ENCODE measurements at places on chromosomes 7 and 10. TPM values are rescaled to one million over a fixed set of nuclear protein-coding genes. Genes with fewer than 3 reads are reported as not detected.

DNA sequence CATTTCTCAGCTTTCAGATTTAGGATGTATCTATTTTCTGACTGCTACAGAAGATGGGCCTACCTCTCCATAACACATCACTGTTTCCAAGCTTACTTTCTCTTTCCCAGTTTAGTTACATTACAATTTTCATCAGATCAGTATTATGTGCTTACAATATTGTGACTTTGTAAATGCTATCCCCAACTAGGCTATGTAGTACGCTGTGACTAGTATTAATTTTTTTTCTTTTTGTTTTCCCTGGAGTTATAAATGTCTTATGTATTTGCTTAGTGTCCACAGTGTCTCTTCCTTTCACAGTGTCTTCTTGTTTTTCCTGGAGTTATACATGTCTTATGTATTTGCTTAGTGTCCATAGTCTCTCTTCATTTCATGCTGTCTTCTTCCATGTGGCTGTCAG lies 188.9 kb downstream of the PTPRN2 start:
- H3K4me1 ChIP-seq = no peaks in the 10 kb centered on the region
- no peak overlapping the region for H3K4me3 ChIP-seq
- DNase-seq = no peak
- peaks cover 47% of the 10 kb centered on the region for H3K27me3 ChIP-seq
- no peaks in the 10 kb centered on the region for H3K36me3 ChIP-seq
- H3K27ac ChIP-seq = no peak overlapping the region

DNA sequence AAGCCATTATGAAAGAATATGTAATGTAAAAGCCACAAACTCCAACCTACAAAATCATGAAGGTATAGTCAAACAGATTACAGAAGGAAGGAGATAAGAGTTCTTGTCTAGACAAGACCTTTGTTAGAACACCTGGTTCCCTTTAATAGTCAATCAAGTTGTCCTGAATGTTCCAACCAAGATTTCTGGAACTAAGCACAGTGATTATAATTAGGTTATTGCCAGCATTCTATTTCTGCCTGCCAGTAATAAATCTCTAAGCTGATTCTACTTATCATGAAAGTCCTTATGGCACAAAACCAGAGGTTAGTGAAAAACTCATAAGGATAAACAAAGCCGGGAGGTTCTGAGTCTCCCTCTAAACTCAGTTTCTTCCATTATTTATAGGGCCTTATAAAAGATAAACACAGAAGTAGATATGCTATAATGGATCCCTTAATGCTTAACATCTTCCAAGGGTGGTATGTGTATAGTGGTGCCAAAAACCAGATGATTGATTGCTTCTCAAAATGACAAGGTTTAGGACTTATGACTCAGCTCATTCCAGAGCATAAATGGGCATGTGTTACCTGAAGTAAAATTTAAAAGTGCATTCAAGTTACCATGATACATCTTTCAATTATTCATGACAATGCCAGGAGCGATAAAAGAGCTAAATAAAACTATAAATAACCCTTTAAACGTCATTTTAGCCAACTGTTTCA lies 237.2 kb downstream of the CSTF2T start:
- no peak overlapping the region for H3K4me3 ChIP-seq
- no peaks in the 10 kb centered on the region for H3K36me3 ChIP-seq
- H3K27me3 ChIP-seq = no peaks in the 10 kb centered on the region
- no peak overlapping the region for H3K27ac ChIP-seq

- no peak overlapping the region for H3K27ac ChIP-seq
- H3K4me1 ChIP-seq = peaks cover 7% of the 10 kb centered on the region
- H3K4me3 ChIP-seq = no peak overlapping the region
- H3K36me3 ChIP-seq = no peaks in the 10 kb centered on the region
- no peak for DNase-seq
Measured at GRCh38 chr7:2452643-2453270, 23.4 kb downstream of the GRIFIN start.

DNA sequence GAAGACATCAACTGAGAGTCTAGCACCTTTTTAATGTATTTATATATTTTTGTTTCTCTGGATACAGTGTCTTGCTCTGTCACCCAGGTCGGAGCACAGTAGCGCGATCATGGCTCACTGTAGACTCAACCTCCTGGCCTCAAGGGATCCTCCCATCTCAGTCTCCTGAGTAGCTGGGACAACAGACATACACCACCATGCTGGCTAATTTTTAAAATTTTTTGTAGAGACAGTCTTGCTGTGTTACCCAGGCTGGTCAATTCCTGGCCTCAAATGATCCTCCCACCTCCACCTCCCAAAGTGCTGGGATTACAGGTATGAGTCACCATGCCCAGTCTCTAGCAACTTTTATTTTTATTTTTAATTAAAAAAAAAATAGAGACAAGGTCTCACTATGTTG lies 51.4 kb upstream of the ANLN start:
- H3K27me3 ChIP-seq = no peaks in the 10 kb centered on the region
- no peaks in the 10 kb centered on the region for H3K4me1 ChIP-seq
- DNase-seq = no peak

GRCh38 chr10:80856186-80856585 lies 318.5 kb downstream of the SH2D4B start:
- H3K36me3 ChIP-seq = no peaks in the 10 kb centered on the region
- H3K4me3 ChIP-seq = no peak overlapping the region
- no peak for DNase-seq
- H3K4me1 ChIP-seq = no peaks in the 10 kb centered on the region

GRCh38 chr7:4246536-4246935 lies 435.6 kb upstream of the FOXK1 start:
- H3K36me3 ChIP-seq = no peaks in the 10 kb centered on the region
- no peak overlapping the region for H3K27ac ChIP-seq
- no peak overlapping the region for H3K4me3 ChIP-seq
- DNase-seq = no peak
- H3K4me1 ChIP-seq = no peaks in the 10 kb centered on the region

- no peaks in the 10 kb centered on the region for H3K27me3 ChIP-seq
- peaks cover 10% of the 10 kb centered on the region for H3K4me1 ChIP-seq
- H3K4me3 ChIP-seq = no peak overlapping the region
- H3K27ac ChIP-seq = peak overlapping the region; percentile 24
Measured at GRCh38 chr7:30363778-30364563, 79.6 kb downstream of the ZNRF2 start.

GRCh38 chr10:123553810-123554430 lies 112.2 kb upstream of the GPR26 start:
- H3K27ac ChIP-seq = no peak overlapping the region
- H3K4me3 ChIP-seq = no peak overlapping the region

- H3K27ac ChIP-seq = no peak overlapping the region
- no peak for DNase-seq
- H3K36me3 ChIP-seq = peaks cover 34% of the 10 kb centered on the region
- H3K27me3 ChIP-seq = no peaks in the 10 kb centered on the region
Measured at GRCh38 chr7:148727501-148728278, 29.0 kb downstream of the CUL1 start.

DNA sequence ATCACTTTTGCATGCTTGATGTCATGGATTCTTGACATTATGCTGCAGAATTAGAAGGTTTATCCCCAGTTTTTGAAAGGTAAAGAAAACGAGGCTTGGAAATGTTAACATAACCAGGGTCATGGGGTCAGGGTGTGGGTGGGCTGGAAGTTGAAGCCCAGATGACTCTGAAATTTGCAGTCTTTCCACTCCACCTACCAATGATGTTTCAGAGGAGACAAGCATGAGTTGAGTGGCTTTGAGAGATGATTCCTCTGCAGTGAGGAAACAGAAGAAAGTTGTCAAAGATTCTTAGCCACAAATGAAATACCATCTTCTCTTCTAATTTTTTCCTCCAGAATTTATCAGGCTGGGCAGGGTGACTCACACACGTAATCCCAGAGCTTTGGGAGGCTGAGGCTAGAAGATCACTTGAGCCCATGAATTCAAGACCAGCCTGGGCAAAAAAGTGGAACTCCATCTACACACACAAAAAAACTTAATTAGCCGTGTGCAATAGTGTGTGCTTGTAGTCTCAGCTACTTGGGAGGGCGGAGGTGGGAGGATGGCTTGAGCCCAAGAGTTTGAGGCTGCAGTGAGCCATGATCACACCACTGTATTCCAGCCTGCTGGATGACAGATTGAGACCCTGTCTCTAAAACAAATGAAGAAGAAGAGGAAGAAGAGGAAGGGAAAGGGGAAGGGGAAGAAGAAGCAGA lies 239.1 kb upstream of the AUTS2 start:
- H3K4me3 ChIP-seq = no peak overlapping the region
- DNase-seq = no peak
- H3K27me3 ChIP-seq = no peaks in the 10 kb centered on the region
- H3K27ac ChIP-seq = no peak overlapping the region
- H3K36me3 ChIP-seq = no peaks in the 10 kb centered on the region

GRCh38 chr7:120280743-120281142 lies 7.8 kb downstream of the KCND2 start:
- no peak overlapping the region for H3K4me3 ChIP-seq
- no peak for DNase-seq
- no peaks in the 10 kb centered on the region for H3K36me3 ChIP-seq
- H3K27ac ChIP-seq = no peak overlapping the region
- H3K27me3 ChIP-seq = no peaks in the 10 kb centered on the region

DNA sequence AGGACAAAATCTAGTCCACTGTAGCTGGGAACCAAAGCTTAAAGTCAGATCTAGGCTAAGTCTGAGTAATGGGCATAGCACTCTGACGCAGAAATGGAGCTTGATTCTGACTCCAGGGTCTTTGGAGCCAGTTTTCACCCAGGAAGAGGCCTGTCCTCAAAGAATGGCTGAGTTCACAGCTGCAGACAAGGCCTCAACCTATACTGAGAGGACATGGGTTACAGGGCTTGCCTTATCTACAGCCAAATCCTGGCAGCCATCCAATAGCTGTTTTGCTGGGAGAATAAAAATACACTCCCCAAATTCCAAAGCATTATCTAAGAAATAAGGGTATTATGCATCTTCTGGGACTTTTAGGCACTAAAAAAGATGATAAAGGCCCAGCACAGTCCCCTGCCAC lies 154.8 kb downstream of the RAPGEF5 start:
- H3K4me1 ChIP-seq = no peaks in the 10 kb centered on the region
- H3K36me3 ChIP-seq = no peaks in the 10 kb centered on the region
- no peak for DNase-seq

- H3K36me3 ChIP-seq = peaks cover 95% of the 10 kb centered on the region
- no peak overlapping the region for H3K4me3 ChIP-seq
- H3K4me1 ChIP-seq = no peaks in the 10 kb centered on the region
- H3K27ac ChIP-seq = no peak overlapping the region
Measured at GRCh38 chr7:121138262-121138933, 149.9 kb downstream of the CPED1 start.

DNA sequence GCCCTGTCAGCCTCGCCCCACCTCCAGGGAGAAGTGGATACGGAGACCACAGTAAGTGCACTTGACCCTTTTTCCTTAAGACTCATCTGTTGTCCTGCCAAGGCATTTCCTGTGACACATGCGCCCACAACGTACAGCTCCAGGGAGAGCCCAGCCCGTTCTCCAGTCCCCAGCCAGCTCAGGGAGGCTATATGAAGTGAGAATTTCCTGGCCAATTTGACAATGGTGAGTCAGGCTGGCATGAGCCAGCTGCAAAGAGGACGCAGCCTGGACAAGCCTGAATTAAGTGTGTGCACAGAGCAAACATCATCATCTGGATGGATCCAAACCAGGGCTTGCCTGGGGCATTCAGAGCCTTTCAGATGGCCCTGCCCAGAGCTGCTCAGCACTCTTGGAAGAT lies 244.8 kb downstream of the KCNMA1 start:
- no peak for DNase-seq
- H3K4me3 ChIP-seq = no peak overlapping the region
- no peaks in the 10 kb centered on the region for H3K4me1 ChIP-seq
- no peaks in the 10 kb centered on the region for H3K27me3 ChIP-seq

DNA sequence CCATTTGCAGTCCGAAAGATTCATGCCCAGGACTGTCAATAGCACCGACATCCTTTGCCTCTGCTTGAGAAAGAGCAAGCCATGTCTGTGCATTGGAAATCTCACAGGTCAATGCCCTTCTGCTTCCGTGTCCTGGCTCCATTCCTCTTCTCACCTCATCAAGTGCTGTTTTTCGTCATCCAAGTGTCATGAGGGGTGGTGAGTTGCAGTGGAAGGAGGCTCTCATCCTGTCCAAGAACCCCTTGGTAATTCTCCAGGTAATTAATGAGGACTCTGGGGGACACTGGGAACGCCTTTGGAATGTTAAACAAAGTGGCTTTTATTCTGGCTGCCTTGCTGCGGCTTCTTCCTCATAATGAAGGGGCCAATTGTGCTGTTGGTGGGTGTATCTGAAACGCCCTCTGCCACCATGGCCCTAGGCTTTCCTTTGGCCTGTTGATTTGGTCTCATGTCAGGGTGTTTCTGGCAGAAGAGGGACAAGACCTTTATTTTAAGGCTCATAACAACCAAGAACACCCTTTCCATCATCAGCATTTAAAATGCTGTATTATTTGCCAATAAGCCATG lies 57.7 kb downstream of the PPP1R3C start:
- H3K4me3 ChIP-seq = no peak overlapping the region
- no peak overlapping the region for H3K27ac ChIP-seq
- H3K36me3 ChIP-seq = no peaks in the 10 kb centered on the region
- no peak for DNase-seq
- no peaks in the 10 kb centered on the region for H3K4me1 ChIP-seq
- H3K27me3 ChIP-seq = no peaks in the 10 kb centered on the region

DNA sequence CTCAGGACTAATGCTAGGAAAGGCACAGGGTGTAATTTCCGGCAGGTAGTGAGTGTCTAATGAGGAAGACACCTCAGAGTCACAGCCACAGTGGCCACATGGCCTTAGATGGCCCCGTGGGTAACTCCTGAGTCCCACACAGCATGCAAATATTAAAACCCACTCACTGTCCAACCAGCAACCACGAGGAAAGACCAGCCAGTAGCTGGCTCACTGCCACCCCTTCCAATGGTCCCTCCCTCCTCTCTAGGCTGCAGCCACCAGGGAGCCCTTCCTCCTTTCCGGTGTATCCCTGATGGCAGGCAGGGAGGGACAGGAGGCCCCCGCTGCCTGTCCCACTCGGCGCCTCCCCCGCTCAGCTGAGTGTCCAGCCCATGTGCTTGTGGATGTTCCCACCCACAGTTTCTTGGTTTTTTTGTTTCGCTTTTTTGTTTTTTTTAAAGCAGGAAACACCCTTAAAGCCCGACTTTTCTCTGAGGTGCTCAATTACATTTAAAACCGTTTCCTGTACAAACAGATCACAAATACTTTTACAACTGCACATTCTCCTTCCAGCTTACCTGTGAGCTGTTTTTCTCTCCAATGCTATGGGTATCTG lies 9.2 kb downstream of the BNIP3 start:
- DNase-seq = peak; percentile 50
- no peak overlapping the region for H3K27ac ChIP-seq
- peaks cover 85% of the 10 kb centered on the region for H3K36me3 ChIP-seq

DNA sequence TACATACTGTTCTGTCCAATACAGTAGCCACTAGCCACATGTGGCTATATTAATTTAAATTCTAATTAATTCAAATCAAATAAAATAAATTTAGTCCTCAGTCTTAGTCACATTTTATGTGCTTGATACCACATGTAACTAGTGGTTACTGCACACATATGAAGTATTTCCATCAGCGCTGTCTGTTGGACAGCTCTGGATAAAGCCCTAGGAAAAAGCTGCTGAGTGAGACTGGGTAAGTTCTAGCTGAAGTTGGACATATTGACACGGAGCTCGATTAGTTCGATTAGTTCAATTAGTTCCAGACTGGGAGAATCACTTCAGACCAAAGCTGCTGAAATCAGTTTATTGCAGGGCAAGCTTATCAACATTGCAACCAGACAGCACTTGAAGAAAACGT lies 15.1 kb upstream of the LIPM start:
- H3K4me1 ChIP-seq = no peaks in the 10 kb centered on the region
- H3K27ac ChIP-seq = no peak overlapping the region
- no peaks in the 10 kb centered on the region for H3K36me3 ChIP-seq
- H3K27me3 ChIP-seq = no peaks in the 10 kb centered on the region
- no peak overlapping the region for H3K4me3 ChIP-seq

Gene JCAD
- total RNA-seq = not detected

Gene LDB3
- not detected for total RNA-seq

Gene PLEKHS1
- total RNA-seq = not detected

Gene ENKUR
- 0.20 TPM for total RNA-seq

Gene TWIST1
- total RNA-seq = 0.18 TPM

Gene OGDHL
- total RNA-seq = 1.8 TPM

Gene CAMK2B
- not detected for total RNA-seq
